CD4-positive, alpha-beta T cell treated with Interleukin-12 subunit alpha and Interleukin-12 subunit beta, for 1 hour (primary cell): ENCODE measurements at places on chromosomes 4 and X.

DNA sequence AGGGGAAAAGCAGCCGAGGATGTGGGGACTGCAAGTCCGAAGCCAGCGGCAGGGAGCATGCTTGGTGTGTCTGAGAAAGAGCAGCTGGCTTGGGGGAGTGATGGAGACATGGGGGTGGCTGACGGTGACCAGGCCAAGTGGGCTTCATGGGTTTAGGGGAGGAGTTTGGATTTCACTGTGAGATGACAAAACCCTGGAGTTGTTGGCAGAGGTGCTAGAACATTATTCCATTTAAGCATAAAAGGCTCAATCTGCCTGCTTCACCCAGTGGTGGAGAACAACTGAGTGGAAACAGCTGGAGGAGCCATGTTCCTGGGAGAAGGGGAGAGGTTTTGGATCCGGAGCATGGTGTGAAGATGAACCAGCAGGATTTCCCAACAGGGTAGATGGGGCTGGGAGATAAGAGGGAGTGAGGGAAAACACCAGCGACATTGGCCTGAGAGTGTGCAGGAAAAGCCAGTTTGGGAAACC, 318.0 kb upstream of the TAPT1 start:
- no peak for DNase-seq

GRCh38 chrX:30373479-30373878, 64.3 kb upstream of the NR0B1 start:
- no peak for DNase-seq

DNA sequence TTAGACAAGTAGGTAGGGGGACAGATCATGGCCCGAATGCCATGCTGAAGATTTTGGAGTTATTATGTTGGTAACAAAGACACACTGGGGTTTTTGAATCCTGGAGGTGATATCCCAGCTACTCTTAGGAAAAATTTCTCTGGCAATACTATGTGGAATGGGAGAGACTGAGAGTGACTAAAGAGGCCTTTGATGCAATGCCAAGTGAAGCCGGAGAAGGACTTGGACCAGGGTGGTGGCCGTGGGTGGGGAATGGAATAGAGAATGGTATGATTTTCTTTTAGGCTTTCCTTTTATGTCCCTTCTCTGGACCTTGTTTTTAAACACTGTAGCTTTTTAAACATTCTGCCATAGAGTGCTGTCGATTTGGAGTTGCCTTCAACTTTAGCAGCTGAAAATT, 141.6 kb downstream of the DCLK2 start:
- no peak for DNase-seq

DNA sequence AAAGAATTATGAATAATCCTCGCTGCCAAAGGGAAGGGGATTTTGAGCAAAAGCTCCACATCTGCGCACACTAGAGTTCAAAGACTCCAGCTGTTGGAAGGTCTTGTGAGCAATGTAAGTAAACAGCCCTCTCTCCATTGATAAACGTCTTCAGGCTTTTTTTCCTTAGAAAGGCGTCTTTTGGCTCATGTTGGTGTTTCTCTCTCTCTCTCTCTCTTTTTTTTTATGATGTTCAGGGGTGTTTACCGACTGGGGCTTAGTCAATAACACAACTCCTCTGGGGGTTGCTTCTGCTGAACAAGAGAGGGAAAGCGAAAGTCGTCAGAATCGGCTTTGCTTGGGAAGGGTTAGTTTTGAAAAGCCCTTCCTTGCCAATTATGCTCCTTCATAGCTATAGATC, 53.2 kb upstream of the C1QTNF7 start:
- no peak for DNase-seq

GRCh38 chr4:172786039-172786792, 382.4 kb upstream of the GALNT7 start:
- no peak for DNase-seq

GRCh38 chr4:94927696-94928095, 169.9 kb downstream of the BMPR1B start:
- DNase-seq = no peak

DNA sequence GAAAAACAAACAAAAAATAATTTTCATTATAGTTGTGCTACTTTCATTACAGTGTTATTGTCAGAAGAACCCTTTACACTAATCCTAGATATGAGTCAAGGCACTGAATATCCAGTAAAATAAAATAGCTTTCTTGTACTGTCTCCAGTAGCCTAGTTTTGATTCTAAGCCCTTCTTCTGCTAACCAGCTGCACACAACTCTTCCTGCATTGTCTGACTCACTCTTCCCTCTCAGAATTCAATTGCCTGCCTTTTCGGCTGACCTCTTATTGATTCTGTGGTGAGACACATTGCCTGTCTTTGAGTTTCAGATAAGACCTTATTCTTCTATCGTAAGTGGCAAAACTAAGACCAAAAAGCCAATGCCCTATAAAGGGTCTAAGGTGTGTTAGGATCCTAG, 26.7 kb upstream of the PCDH18 start:
- DNase-seq = no peak

DNA sequence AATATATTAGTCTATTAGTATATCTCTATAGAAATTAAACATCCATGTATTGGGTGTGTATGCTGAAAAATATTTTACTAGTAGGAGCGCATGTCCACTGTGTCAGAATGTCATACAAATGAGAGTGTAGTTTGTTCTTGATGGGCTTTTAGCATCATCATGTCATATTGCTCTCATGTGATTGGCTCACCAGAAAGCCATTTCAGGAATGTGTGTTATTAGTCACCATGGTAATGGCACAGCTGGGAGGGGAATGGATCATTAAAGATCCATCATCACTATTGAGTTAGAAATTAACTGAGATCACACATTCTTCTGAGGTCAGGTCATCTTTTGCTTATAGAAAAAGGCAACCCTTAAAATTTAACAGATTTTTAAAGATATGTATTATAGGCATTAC, 77.3 kb downstream of the PHEX start:
- no peak for DNase-seq

- no peak for DNase-seq
Observed at GRCh38 chr4:169250796-169251195, 20.0 kb downstream of the SH3RF1 start.

DNA sequence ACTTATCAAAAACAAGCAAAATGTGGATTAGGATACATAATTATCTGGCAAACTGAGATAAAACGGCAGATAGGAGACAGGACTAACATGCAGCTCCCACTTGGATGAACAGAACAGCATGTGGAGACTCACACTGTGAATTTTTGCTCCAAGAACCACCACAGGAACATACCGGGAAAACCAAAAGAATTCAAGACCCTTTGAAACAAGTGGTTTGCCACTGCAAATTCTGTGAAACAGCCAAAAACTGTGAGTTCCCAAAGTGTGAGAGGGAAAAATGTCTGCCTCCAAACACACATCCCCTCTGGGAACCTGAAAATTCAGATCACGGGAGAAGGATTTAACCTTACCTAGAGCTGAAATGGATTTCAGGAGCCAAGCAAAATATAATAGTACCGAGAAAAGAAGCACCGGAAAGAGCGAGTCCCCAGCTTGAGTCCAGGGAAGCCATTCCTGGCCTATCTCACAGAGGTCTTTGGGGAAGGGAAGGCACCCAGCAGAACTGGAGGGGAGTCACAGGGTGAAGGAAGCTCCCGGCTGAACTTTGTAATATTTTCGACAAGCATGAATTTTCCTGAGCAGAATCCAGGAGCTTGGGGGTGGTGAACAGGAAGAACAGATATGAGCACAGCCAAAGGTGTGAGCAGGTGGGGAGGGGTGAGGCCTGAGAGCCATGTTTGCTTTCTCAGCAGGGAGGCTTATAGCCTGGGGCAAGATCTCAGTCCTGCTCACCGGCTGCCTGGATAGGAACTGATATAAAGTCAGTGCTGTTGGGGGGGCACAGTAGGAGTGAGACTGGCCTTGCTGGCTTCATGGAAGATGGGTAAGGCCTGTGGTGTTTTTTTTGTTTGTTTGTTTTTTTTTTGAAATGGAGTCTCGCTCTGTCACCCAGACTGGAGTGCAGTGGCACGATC, 23.9 kb downstream of the MANBA start:
- no peak for DNase-seq

GRCh38 chr4:111991163-111991562, 154.1 kb upstream of the FAM241A start:
- DNase-seq = no peak

DNA sequence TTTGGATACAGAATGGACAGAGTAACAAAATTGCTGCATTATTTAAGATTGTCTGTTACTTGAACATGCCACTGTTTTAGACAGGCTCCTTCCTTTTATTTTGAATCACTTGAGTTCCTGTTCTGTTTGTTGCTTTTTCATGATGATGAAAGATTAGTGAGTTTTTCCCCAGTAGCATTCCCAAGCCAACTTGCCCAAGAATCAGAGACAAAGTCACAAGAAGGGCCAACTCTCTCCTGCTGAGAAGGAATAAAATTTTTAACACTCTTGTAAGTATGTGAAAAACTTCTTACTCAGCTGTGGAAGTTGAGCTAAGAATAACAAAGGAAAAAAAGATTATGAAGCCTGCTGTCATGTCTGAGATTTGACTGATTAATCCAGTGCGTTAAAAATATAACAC, 104.2 kb downstream of the KLHL8 start:
- DNase-seq = no peak

DNA sequence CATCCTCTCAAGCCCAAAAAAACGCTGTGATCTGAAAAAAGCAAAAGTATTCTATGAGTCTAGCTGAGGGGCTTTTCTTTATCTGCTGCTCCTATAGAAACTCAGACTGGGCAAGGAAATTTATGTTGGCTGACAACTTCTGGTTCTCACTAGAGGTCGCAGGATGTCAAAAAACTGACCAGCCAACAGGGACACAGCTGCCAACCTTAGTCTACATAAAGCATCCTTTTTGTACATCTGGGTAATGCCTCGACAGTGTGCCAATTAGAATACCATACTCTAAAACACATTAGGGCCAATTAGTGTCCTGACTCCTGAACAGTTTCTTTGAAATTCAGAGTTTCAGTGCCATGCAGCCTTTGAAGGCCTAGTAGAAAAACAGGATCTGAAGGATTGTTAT, 8.8 kb upstream of the TLL1 start:
- no peak for DNase-seq

DNA sequence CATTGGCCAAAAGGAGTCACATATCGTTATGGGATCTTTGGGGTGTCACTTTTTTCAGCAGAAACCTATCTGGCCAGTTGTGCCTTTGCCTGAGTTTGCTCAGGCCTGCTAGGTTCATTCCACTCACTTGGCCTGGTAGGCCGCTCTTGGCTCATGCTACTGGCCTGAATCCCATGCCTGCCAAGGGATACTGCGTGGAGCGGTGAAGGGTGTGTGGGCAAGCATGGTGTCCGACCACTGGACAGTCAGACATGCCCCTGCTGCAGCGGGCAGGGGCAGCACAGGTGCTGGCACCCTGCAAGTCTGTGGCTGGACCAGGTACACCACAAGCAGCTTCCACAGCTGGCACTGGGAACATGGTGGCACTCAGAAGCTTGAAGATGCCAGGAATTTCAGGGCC, 11.3 kb upstream of the PPM1K start:
- DNase-seq = no peak

GRCh38 chrX:97200454-97200853, 316.7 kb downstream of the RPA4 start:
- no peak for DNase-seq

DNA sequence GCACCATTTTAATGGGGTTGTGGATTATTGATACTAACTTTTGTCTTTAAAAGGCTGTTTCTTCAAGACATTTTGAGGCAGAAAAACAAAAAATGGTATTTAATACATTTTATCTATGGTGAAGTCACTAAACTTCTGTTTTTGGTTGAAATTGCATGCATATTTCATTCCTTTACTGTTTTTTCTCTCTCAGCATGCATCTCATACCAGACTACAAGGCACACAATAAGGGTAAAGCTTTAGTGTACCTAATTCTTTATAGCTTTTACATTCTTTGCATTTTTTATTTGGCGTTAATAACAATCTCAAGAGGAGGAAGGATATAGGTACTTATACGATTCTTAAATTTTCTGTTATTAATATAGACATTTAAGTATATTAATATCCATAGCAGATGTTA, 151.0 kb upstream of the DKK2 start:
- no peak for DNase-seq

DNA sequence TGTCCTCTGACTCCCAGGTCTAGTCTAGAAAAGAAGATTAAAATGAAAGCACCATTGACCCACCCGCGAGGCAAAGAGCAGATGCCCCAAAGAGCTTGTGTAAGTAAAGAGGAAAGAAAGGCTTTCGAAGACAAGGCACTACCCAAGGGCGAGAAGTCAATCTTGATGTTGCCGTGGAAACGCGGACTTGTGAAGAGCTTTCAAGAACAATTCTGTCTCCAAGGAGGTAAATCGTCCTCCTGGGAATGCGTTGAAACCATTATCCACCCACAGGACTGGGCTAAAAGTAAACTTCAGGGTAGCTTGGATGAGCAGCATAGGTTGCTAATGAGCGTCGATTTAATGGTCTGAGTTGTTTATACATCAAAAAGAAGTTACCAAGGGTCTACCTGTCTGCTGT, 189.3 kb downstream of the DHRSX start:
- no peak for DNase-seq

GRCh38 chr4:37922328-37922727, 31.4 kb downstream of the TBC1D1 start:
- no peak for DNase-seq

DNA sequence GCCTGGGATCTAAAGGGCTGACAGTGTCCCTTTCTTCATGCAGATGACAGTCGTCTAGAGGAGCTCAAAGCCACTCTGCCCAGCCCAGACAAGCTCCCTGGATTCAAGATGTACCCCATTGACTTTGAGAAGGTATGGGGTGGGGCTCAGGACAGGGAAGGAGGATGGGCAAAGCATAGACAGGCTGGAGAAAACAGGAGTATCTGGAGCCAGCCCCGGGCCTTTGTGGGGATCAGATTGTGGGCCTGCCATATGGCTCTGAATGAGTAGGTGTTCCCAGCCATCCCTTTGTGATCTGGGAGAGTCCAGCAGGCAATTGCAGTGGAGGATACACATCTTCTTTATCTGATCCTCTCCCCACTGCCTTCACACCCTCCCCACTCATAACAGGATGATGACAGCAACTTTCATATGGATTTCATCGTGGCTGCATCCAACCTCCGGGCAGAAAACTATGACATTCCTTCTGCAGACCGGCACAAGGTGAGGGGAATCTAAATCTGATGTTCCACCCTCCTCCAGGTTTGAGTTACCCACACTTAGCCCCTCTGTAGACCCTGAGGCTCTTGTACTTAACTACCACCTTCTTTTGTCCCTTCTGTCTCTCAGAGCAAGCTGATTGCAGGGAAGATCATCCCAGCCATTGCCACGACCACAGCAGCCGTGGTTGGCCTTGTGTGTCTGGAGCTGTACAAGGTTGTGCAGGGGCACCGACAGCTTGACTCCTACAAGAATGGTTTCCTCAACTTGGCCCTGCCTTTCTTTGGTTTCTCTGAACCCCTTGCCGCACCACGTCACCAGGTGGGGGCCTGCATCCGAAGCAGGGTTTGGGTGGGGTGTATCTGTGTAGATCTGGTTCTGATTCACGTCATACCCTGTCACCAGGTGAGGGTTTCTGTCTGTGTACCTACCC, 5.8 kb upstream of the CDK16 start:
- no peak for DNase-seq

- no peak for DNase-seq
Observed at GRCh38 chr4:11532138-11532537, 103.4 kb upstream of the HS3ST1 start.

DNA sequence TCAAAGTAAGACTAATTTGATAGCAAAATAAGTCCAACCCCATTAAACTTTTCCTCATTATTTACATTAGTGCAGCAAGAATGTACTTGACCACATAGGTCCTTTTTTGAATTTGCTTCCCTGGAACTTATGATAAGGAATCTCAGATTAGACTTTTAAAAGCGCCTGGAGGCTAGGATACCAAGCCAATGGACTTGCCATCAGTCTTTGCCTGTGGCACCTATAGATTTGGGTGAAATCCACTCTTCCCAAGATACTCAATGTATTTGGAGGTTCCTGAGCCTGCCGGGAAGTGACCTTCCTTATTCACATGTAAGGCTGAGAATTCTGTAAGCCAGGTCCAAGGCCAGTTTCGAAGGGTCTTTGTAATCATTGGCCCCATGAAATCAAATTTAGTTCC, 553.6 kb downstream of the ADGRL3 start:
- no peak for DNase-seq
